ENCODE measurements at places on chromosomes 4 and X.
A peak's percentile ranks its signal among the peaks of the same experiment; 100 is the strongest.

GRCh38 chr4:164023214-164023613 lies 528.7 kb downstream of the TMA16 start:
- peak; percentile 7 for DNase-seq

DNA sequence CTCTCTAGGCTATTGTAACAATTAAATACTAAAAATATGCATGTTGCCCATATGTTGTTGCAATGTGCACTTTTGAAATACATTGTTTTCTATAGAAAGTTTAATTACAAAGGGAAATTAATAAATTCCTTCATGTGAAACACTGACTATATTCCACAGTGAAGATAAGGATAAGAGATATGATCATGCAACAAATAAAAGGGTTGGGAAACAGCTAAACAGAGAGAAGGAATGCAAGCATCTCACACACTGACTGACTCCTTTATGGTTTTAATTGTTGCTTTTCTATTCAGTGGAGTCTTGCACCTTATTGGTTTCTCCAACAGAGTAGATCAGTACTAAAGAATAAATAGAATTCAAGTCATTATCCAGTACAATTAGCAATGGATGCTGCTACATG lies 37.8 kb downstream of the ELOVL6 start:
- no peak for DNase-seq

DNA sequence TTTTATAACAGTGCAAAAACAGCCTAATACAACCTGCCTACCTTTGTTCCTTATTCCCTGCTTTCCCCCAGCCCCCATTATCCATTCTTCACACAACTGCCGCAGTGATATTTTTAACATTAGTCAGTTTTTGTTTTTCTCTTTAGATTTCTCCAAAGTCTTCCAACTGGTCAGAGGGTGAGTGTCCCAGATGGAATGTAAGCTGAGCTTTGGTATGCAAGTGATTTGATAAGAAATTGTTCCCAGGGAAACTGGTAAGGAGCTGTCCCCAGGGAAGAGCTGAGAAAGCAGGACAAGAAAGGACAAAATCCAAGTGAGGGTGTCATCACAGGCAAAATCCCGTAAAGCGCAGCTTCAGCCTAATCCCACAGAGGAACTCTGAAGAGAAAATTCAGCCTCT lies 475.5 kb upstream of the ADGRL3 start:
- DNase-seq = no peak

- no peak for DNase-seq
Observed at GRCh38 chrX:118560489-118560888, 64.9 kb downstream of the DOCK11 start.

DNA sequence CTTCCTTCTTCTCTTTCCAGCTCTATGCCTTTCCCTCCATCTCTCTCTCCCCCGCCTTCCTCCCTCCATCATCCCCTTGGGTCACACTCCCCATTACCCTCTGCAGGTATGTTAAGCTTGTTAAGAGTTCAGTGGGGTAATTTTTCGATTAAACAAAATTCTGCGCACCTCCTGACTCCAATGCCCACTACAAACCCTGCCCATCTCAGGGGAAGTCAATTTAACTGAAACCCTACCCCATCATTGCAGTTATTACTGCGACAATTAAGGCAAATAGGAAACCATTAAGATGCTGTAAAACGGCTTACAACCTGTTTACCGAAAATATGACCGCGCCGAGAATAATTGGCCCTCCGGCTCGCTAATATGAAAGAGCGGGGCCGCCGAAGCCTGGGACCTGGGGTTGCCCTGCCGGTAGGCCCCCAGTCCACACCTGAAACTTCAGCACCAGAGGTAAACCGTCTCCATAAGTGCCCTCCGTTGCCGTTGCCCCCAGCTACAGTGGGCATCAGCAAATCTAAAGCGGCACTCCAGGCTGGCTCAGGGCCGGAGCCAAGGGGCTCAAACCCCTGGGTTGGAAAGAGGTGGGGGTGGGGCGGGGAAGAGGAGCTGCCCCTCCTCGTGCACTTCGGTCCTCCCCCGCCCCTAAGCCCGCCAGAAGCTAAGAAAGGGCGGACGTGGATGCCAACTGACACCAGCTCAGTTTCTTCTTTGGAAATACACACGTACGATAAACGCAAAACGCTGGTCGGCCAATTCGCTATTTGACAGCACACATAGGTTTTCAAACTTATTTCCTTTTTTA lies 4.8 kb downstream of the ARX start:
- no peak for DNase-seq

DNA sequence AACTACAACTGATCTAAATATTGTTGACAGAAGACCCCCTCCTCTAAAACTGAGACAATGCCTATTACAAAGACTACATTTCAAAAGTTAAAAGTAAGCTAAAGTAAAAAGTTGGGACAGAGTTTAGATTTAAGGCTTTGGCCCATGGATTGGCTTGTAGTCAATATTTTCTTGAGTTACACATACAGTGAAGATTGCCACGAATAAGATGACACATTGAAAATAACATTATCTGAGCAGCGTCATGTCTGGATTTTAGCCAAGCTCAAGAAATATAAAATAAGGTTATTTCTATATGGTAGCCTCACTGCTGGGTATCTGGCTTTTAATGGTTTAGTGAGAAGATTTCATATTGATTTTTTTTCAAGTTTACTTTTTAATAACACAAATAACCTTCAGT lies 266.2 kb upstream of the LDB2 start:
- DNase-seq = no peak

DNA sequence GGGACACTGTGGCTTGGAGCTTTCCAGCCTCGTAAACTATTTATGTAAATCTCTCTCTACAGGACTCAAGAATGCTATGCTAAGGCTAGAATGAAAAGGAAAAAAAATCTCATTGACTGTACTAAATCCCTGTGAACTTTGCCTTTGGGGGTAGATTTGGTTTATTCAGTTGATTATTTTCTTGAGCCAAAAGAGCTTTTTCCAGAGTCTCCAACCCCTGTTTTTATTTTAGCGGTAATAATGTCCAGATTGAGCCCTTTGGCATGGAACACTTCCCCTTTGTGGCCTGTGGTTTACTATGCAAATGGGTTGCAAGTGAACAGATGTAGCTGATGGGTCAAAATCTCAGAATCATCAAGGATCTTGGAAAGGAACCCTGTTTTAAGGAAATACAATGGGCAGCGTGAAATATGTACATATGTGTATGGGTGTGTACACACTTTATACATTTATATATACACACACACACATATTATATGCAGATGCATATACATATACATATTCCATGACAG lies 72.9 kb downstream of the FAM9B start:
- peak; percentile 33 for DNase-seq

Data from NB4 (cell line).